ENCODE measurements at places on chromosomes 11 and 22. TPM values are rescaled to one million over a fixed set of nuclear protein-coding genes. Genes with fewer than 3 reads are reported as not detected.

The C11orf42 gene
- not detected for total RNA-seq

The GUCY1A2 gene
- total RNA-seq: 1.3 TPM

- DNase-seq: no peak
These were observed 25.8 kb upstream of the PPFIA1 start for GRCh38 chr11:70244698-70245097.

GRCh38 chr22:31045900-31046538 is 35.1 kb upstream of the SMTN start:
- no peak for DNase-seq

DNA sequence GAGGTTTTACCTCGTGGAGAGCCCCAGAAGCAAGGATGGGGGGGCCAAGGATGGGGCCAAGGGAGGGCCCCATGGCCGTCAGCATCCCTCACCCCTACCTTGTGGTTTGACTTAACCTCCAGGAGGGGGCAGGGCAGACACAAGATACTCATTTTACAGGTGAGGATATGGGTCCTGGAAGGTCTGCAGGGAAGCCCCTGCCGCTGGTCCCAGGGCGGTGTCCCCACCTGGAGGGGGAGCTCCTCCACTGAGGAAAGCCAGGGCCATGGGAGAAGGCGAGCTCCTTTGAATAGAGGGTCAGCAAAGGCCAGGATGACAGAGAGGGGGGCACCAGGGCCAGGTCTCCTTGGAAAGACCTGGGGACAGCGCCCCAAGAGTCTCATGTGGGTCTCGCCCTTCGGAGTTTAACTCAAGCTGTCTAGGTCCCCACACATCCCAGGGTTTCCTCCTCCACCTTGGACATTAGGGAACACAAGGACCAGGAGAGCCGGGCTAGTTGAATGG is 5.9 kb upstream of the ADORA2A start:
- no peak for DNase-seq

GRCh38 chr11:72681226-72682153 is 7.3 kb upstream of the PDE2A start:
- DNase-seq: no peak

DNA sequence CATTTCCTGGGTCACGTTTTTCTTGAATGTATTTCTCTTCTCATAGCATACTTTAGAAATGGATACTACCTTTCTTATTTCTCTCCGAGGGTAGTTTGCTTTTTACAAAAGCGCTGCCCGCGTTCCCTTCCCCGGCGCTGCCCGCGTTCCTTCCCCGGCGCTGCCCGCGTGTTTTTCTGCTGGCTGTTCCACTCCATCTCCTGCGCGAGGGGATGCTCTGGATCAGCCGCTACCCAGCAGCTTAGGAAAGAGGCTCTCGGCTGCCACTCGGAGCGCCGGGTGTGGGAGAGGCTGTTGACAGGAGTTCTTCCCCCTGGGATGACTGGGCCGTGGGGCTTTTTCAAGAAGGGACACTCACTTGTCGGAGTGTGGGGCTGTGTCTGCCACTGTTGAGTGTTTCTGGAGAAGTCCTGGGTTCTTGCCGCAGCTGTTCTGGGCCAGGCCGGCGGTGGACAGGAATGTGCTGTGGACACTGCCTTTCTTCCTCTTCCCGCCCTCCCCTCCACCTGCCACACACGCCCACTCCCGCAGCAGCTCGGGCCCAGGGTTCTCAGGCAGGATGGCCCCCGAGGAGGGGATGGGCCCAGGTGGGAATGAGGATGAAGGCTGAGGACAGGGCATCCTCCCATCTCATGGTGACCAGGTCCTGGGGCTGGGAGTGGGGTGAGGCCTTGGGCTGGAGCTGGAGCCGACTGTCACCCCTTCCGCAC is 30.6 kb downstream of the GLB1L2 start:
- DNase-seq: no peak

GRCh38 chr22:37303821-37304274 is 21.5 kb downstream of the CYTH4 start:
- peak; percentile 73 for DNase-seq

GRCh38 chr22:19959587-19960490 is 18.2 kb upstream of the TXNRD2 start:
- no peak for DNase-seq

GRCh38 chr11:26715133-26715532 is 6.7 kb downstream of the SLC5A12 start:
- no peak for DNase-seq

- DNase-seq: no peak
These were observed 48.1 kb downstream of the SHANK2 start for GRCh38 chr11:71204294-71204693.

GRCh38 chr22:50146439-50147238 is 23.9 kb upstream of the PANX2 start:
- DNase-seq: no peak

The FAM111A gene
- 84.4 TPM for total RNA-seq

The FGF3 gene
- not detected for total RNA-seq

- peak; percentile 78 for DNase-seq
These were observed 26.5 kb downstream of the SYT13 start for GRCh38 chr11:45259592-45259991.

DNA sequence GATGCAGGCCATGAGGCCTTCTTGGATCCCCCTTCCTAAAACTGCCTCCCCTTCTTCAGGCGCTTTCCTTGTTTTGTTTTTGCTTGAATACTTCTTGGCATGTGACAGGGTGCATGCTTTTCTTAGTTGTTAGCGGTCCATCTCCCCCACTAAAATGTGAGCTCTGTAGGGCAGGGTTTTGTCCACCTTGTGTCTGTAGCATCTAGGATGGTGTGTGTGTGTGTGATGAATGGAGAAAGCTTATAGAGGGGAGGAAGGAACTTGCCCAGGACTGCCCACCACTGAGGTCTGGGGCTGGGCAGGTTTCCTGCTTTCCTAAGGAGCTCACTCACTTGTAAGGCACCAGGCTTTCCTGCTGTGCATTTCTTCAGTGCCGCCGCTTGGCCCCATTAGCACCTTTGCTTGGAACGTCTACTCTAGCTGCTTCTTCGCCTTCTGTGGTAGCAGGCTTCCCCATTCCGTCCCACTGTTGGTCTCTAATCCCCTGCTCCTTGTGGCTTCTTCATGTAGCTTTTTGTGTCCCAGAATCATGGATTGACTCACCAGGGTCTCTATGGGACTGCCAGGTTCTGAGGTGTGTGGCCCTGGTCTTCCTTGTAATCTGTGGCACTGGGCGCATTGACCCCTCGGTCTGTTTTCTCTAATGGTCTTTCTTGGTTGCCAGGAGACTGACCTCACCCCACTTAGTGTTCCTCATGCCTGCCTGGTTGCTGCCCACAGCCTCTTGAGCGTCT is 3.3 kb downstream of the DGCR8 start:
- no peak for DNase-seq

DNA sequence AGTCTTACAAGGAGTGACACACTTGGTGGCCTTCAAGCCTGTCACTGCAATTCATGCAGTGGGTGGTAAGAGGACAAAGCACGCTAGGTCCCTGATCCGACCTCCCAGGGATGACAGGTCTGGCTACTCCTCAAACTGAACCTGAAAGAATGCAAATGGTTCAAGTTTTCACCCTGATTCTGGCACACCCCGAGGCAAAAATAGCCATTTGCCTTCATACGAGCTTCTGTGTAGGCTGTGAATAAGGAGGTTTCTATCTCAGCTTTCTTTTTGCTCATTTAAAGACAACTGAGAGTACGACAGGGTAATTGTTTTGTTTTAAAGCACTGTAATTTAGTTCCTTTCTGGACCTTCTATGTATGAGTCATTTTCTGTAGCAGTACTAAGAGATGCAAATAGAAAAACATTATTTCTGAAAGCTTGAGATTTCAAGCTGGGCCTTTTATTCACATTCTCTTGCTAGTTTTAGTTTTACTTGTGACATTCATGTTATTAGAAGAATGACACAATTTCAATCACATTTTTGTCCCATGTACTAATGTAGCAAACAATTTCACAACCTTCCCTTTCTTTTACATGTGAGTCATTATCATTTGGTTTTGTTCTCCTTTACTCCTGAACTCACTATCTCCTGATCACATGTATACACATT is 56.6 kb upstream of the FDX1 start:
- DNase-seq: no peak

The TOB2 gene
- total RNA-seq: 8.6 TPM

The SLC17A6 gene
- total RNA-seq: 0.02 TPM

- DNase-seq: no peak
These were observed 16.4 kb upstream of the SCGB1A1 start for GRCh38 chr11:62402226-62402959.
